Activated CD4-positive, alpha-beta T cell treated with anti-CD3 and anti-CD28 coated beads, Interleukin-2, amount 50 U/mL, for 4 hours (primary cell): ENCODE measurements at places on chromosomes 5 and 9.

- no peak for DNase-seq
These were observed 45.9 kb downstream of the TTC1 start for GRCh38 chr5:160054831-160055230.

- DNase-seq, result no peak
These were observed 17.7 kb downstream of the ZDHHC11B start for GRCh38 chr5:766666-767431.

GRCh38 chr5:142952229-142952628 is 182.1 kb downstream of the ARHGAP26 start:
- no peak for DNase-seq

DNA sequence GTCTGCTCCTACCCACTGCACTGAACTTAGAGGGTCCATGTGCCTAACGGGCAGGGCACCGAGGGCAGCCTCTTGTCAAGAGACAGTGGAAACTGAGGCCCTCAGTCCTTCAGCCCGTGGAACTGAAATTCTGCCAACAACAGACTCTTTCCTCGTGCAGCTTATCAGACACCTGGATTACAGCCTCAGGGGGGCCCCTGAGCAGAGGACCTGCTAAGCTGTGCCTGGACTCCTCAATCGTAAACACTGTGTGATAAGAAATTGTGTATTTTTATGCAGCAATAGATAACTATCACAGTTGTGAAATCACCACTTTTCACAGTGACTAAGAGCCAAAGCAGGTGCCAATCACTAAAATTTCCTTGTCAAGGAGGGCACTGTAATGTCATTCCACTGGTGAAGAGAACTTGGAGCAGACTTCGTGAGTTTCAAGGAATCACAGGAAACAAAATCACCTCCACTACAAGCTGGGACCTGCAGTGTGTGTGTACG is 33.4 kb upstream of the CTSV start:
- no peak for DNase-seq

- no peak for DNase-seq
These were observed 50.2 kb downstream of the IPPK start for GRCh38 chr9:92619601-92620300.

DNA sequence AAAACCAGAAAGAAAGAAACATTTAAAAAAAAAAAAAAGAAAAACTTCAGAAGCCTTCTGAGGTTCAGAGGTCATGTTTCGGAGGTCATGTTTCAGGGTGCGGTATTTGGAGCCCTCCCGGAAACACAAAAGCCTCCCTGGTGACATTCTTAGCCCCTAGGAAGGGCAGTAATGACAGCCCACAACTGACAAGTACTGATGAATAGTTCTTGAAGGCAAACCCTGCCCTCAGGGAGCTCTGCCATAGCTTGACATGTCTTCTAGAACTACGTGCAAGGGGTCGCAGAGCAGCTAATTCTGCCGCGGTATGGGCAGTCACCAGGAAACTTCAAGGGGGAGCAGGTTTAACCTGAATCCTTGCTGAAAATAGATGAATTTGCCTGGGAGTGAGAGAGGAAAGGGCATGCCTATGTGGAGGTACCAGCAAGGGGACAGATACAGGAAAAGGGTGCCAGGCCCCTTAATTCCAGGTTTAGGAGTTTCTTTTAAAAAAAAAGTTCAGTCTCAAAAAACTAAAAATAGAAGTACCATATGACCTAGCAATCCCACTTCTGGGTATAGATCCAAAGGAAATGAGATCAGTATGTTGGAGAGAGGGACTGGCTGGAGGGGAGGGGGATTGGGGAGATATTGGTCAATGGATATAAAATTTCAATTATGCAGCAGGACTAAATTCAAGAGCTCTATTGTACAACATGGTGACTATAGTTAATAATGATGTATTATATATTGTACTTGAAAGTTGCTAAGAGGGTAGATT is 98.4 kb downstream of the C9orf152 start:
- DNase-seq, result no peak
